ENCODE measurements at places on chromosomes 3 and 15.

- DNase-seq: no peak
These were observed 180.5 kb downstream of the THSD4 start for GRCh38 chr15:71295603-71296314.

- DNase-seq: no peak
These were observed 49.2 kb upstream of the P3H2 start for GRCh38 chr3:190169877-190170276.

- DNase-seq: no peak
These were observed 248.0 kb upstream of the THBS1 start for GRCh38 chr15:39332846-39333245.

- DNase-seq: no peak
These were observed 387.4 kb downstream of the PTPRG start for GRCh38 chr3:61948699-61949305.

GRCh38 chr3:21041621-21042020, 709.4 kb downstream of the ZNF385D start:
- DNase-seq: no peak

- DNase-seq: no peak
These were observed 56.5 kb downstream of the VPS8 start for GRCh38 chr3:184868477-184868876.

GRCh38 chr15:89728254-89728653, 22.8 kb downstream of the MESP1 start:
- DNase-seq: no peak

- DNase-seq: no peak
These were observed 92.3 kb upstream of the TJP1 start for GRCh38 chr15:29914511-29914926.

GRCh38 chr3:157532529-157533297, 29.5 kb upstream of the VEPH1 start:
- DNase-seq: no peak

GRCh38 chr3:123809597-123809996, 74.5 kb downstream of the MYLK start:
- DNase-seq: no peak

DNA sequence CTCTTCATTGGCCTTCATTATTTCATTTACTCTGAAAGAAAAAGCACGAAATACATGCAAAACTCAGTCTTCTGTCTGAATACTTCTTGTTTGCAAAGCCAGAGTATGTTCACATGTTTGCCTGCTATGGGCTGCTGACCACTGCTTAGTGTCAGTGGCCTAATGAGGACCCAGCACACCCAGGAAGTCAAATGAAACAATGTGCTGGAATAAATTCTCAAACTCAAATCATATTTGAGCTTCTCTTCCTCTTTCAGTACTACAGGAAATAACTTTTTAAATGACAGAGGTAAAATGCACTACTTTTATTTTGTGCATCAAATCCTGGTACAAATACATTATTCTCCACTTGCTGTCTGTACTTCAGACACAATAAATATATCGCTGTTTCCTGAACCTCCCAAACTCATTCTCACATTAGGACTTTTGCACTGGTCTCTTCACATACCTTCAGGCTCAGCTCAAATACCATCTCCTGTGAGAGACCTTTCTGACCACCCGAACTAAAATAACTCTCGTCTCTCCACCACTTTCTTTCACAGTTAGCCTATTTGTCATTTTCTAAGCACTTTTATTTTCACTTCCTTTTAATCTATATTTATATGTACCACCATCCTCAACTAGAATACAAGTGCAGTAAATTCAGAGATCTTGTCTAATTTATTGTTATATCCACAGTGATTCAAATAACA, 176.8 kb downstream of the TUSC7 start:
- DNase-seq: no peak

DNA sequence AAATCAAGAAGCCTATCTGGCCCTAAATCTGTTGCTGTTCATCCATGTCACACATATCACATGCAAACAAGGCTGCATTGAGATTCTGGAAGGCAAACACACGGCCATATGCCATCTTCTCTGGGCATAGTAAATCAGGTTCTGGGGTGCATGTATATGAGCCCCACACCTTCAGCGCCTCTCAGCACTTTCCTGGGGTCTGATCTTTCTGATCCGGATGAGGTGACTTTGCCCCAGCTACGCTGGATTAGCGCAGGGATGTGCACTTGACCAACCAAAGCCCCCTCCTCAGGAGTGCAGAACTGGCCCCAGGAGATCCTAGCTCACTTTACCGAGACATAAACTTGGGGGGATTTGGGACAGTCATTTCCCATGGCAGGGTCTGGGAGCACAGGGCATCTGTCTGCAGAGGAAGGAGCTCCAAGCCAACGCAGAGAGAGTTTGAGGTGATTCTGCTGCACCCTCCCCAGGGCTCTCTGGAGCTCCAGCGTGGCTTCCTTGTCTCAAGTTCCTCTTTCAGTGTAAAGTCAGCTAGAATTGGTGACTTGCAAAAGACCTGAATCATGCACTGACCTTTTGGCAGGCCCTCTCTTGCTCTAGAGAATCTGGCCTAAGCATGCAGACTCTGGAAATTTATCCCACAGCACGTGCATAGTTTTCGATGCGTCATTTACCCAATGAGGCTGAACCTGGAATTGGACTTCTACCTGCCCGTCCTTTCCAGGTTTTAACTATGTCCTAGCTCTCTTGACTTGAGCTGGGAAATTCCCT, 63.5 kb upstream of the KLF13 start:
- no peak for DNase-seq

- no peak for DNase-seq
These were observed 16.0 kb downstream of the STARD9 start for GRCh38 chr15:42591238-42591934.

DNA sequence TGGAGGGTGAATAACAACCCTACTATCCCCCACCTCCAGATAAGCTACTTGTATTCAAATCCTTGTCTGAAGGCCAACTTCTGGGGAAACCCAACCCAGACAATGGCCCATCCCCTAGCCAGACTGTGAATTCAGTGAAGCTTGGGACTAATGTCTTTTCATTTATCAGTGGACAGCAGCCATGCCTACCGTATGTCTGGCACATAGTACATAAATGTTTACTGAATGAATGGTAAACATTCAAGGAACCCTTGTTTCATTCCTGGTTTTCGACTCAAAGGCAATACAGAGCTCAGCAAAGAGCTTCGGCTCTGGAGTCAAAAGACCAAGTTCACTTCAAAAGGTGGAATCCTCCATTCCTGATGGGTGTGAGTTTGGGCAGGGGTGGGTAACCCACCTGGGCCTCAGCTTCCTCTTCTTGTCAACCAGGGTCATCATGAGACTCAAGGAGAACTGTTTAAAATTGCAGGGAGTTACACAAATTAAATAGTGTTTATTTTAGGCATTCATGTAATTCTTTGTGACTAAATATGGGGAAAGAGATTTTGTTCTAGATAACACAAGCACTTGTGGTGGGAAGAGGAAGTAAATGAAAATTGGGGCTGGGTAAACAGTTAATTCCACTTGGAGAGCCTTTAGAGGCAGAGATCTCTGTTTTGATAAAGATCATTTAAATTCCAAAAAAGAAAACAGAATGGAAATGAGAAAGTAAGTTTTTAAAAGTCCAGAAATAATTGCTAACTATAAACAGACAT, 303.7 kb upstream of the WNT5A start:
- DNase-seq: no peak

GRCh38 chr3:141308588-141309218, 59.6 kb upstream of the ZBTB38 start:
- DNase-seq: no peak

DNA sequence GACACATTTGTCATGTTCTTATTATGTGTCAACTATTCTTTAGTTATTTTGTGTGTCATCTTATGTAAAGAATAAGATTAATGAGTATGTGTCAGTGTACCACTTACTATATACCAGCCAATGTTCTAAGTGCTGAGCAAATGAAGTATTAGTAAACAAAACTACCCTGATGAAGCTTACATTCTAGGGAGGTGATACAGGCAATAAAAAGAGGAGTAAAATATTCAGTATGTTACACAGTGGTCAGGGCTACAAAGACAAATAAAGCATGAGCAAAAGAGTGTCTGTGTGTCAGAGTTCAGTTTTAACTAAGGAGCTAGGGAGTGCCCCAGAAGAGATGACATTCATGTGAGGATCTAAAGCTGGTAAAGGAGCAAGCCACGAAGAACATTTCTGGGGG, 79.1 kb downstream of the TRPC1 start:
- no peak for DNase-seq

DNA sequence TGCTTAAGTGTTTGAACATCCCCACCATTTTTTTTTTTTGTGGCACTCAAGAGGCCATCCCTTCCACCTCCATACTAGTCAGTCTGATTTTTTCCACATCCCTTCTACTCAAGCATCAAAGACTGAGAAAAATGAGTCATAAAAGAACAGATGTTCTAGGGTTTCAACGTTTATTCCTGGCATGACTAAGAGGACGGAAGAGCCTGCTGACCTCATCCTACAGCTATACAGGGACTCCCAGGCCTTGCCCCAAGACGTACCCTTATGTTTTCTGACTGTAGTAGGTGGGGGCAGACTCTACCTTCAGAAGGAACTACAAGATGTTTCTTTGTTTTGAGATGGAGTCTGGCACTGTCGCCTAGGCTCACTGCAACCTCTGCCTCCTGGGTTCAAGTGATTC, 3.3 kb upstream of the ITPKA start:
- no peak for DNase-seq

- DNase-seq: no peak
These were observed 58.9 kb downstream of the MECOM start for GRCh38 chr3:169604568-169604967.

GRCh38 chr3:64398006-64398405, 172.7 kb upstream of the PRICKLE2 start:
- no peak for DNase-seq

DNA sequence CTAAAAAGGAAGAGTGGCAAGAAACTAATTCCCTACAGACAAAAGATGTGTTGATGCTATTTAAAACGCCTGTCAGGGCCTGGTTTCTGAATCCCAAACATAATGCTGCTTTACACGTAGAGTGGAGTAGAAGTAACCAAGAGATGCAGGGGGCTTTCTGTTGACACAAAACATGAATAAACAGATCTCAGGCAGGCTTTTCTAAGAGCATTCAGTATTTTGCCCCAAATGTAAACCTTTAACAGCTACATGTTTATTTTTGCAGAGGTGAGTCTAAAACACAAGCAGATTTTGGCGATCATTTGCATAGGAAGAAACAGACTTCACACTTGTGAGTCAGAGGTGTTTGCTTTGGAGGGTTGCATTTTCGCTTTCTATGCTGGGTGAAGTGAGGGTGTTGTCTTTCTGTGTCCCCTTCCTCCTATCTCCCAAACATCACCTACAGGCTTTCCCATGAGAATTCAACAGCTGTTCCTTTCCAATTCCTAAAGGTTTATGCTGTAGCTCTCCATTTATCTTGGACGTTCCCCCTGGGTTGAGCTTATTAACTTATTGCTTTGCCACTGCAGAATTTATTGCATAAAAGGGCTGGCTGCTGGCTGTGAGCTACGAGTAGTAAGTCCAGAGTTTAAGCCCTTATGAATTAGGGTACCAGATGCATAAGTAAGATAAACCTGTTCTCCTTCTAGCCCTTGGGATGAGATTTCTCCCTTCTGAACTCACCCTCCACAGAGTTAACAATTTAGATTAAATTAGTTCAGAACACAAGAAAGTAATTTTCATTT, 156.7 kb downstream of the DIPK2A start:
- no peak for DNase-seq

DNA sequence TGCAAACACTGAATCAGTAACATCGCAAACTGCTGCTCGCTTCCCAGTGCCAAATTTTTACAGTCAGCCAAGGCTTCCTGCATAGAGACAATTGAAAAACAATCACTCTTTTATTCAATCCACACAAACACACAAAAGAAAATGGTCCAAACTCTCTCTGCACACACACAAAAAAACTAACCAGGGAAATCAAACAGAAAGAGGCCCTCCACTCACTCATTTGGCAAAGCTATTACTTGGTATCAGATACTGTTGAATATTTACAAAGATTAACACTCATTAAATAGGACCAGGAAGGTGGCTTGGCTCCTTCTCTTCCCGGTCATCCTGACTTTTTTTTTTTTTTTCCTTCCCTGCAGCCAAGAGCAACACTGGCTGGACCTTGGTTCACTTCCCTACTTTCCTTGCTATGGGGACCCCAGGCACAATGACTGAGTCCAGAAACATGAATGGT, 62.4 kb upstream of the SPATA12 start:
- no peak for DNase-seq

DNA sequence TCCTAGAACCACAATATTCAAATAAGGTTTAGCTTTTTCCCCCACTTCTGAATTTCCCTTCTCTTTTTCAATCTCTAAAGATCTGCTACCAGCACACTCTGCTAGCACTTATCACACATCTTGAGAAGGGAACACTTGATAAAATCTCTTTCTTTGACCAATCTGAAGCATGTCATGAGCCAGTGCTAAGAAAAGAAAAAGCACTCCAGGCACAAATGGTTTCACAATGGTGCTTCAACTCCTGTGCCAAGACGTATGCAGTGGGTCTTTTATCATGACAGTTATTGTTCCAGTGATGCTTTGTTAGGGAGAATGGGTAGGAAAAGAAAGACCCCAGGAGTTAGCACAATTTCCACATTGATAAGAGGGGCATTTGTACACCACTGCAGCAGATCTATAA, 248.4 kb downstream of the ZNF385D start:
- DNase-seq: no peak

DNA sequence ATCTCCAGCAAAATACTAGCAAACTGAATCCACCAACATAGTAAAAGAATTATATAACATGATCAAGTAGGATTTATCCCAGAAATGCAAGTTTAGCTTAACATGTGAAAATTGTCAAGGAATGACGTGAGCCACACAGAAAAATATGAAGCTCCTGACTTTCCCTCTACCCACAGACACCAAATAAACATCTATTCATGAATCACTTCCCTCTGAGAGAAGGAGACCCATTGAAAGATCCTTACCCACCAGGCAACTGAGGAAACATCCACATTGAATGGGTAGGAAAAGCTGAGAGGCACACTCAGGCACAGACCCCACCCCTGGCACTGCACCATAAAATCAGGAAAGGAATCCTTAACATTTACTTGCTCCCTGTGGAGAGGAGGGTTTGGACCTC, 102.2 kb upstream of the MANF start:
- no peak for DNase-seq

DNA sequence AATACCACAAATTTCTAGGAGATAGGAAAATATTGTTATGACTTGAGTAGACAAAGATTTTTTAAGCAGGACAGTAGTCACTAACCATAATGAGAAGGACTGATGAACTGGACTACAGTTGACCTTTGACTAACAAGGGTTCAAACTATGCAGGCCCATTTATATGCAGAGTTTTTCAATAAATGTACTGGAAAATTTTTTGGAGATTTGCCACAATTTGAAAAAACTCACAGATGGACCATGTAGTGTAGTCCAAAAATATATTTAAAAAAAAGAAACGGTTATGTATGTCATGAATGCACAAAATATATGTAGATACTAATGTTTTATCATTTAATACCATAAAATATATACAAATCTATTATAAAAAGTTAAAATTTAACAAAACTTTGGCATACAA, 151.8 kb downstream of the LRRN1 start:
- no peak for DNase-seq

GRCh38 chr15:90031231-90031791, 30.2 kb downstream of the ZNF710 start:
- DNase-seq: no peak
